ENCODE measurements at places on chromosomes 3 and 15.

GRCh38 chr3:16849229-16849628 lies 35.5 kb upstream of the PLCL2 start:
- DNase-seq: no peak

- DNase-seq: peak; percentile 46
Observed at GRCh38 chr3:149808209-149808829, 4.7 kb upstream of the RNF13 start.

DNA sequence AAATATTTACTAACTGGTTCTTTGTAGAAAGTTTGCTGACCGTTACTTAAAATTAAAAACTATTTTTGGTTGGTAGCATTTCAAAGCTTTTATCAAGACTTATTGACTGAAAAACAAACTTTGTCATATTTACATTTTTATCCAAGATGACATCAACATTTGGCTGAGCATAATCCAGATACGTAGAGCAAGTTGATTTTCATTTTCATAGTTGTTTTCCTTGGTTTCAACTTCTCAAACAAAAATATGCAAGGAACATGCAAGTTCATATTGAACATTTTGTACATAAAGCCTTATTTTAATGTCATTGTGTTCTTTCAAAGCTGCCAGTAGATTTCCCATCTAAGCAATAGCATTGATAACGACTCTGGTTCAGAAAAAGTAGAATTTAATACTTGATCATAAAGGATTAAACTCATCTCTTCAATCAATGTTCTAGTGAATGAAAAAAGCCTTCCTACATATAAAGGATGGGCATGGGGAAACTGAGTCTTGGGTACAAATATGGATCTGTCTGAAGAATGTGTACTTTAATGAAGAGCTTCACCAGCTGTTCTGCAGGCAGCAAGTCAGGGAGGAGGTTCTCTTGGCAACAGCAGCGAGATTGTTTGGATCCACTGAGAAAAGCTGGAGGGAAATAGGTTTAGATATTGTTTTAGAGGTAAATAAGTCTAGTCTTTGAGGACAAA lies 5.6 kb downstream of the RAB8B start:
- no peak for DNase-seq

- DNase-seq: no peak
Observed at GRCh38 chr3:55511895-55512570, 24.9 kb upstream of the WNT5A start.

GRCh38 chr15:88108991-88109390 lies 147.5 kb downstream of the NTRK3 start:
- no peak for DNase-seq

GRCh38 chr3:66380200-66380932 lies 120.5 kb downstream of the LRIG1 start:
- DNase-seq: no peak

GRCh38 chr3:17639765-17640164 lies 102.7 kb downstream of the TBC1D5 start:
- DNase-seq: no peak

DNA sequence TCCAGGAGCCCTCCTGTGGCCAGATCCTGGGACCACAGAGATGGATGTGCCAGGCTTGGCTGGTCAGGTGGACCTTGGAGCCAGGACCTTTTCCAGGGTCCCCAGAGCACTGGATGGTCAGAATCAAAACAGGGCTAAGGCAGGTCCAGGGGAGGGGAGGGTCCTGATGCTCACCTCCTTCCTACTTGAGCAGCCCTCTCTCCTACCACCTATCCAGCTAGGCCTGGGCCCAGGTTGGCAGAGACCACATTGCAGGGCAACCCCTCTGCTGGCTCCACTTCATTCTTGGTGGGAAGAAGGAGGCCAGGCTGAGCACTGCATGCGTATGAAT lies 28.5 kb upstream of the SFMBT1 start:
- no peak for DNase-seq

DNA sequence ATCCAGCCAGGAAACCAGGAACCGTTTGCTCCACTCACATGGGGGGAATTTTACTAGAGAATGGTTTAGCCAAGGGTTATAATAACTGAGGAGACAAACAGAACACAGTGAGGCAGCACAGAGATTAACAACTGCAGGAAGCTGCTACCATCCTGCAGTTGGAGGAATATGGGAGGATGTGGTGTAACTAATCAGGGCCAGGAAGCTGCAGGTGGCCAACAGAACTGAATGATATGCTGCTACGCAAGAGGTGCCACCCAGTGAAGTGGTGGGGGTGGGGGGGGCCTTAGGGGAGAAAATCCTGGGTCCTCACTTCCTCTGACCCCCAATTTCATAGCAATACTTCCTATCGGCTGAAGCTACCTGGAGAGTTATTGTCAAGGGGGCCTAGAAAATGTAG lies 306.4 kb upstream of the STT3B start:
- no peak for DNase-seq

GRCh38 chr3:5390936-5391625 lies 203.6 kb downstream of the EDEM1 start:
- no peak for DNase-seq

DNA sequence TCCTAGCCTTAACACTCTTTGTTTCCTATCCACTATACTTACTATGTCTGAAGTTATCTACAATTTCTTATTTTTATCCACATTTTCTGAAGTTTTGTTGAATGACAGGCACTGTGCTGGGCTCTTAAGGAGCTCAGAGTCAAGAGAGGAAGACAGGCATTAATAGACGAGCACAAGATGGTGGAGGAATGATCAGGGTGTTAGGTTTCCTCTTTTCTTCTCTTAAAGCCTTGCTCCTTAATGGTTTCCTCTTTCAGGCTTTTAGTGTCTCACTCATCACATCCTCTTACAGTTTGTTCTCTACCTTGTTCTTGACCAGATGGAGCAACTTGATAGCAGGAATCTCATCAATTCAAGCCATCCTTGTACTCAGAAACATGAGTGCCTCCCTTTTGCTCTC lies 52.9 kb upstream of the BCL6 start:
- DNase-seq: no peak

GRCh38 chr3:9777694-9778021 lies 7.9 kb upstream of the CAMK1 start:
- DNase-seq: no peak

- DNase-seq: no peak
Observed at GRCh38 chr15:89672221-89673164, 6.7 kb downstream of the PLIN1 start.

- DNase-seq: no peak
Observed at GRCh38 chr3:55376753-55377347, 110.3 kb downstream of the WNT5A start.

GRCh38 chr3:186025161-186025560 lies 83.7 kb downstream of the ETV5 start:
- DNase-seq: no peak

- no peak for DNase-seq
Observed at GRCh38 chr3:14512281-14512941, 27.7 kb downstream of the GRIP2 start.

DNA sequence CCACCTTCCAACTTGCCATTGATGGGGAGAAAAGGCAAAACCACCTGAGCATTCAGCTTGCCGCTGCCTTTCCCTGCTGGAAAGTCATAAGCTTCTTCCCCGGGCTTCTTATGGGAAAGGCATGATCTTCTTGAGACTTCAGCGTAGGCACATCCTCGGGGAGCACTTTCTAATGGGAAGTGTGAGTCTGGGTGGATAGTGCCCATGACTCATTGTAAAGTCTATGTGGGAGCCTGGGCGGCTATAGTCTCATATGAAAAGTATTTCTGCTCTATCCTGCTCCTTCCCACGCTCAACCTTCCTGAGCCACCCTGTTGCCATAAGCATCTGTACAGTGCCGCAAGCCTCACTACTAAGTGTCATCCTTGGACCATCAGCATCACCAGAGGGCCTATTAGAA lies 309.9 kb upstream of the THBS1 start:
- DNase-seq: no peak
